ENCODE measurements at places on chromosomes 11 and 22.

DNA sequence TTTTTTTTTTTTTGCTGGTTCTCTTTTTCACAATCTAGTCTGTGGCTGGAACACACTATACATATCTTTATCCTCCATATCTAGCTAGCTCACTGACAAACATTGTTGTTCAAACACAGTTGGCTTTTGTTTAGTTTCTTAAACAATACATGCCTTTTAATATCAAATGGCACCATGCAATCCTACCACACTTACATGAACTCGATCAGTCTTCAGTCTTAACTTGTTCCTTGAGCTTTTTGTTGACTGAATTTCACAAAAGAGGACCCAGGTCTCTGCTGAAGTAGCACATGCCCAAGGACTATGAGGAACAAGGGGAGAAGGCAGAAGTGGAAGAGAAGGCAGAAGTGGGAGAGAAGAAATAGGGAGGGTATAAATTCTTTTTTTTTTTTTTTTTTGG lies 25.5 kb downstream of the TMEM123 start:
- DNase-seq, result no peak

DNA sequence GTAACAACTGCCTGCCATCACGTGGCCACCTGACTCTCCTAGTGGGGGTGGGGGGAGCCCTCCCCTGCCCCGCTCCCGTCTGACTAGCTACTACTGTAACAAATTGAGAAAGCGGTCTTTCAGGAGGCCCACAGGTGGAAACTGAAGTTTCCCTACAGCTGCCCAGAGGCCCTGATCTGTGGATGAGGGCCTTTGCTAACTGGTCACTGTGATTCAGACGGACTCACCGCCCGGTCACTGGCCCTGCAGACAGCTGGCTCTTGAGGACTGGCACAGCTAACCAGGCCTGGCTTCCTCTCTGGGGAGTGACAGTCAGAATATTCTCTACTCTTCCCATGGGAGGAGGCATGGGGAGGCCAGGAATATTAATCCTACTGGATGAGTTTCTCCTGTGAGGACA lies 116.8 kb downstream of the ARHGAP8 start:
- no peak for DNase-seq

- DNase-seq, result no peak
These were observed 14.8 kb downstream of the OR51E2 start for GRCh38 chr11:4682623-4683419.

- DNase-seq, result no peak
These were observed 14.0 kb upstream of the NECTIN1 start for GRCh38 chr11:119743006-119743405.

GRCh38 chr22:23183061-23183698 lies 2.9 kb downstream of the BCR start:
- peak; percentile 16 for DNase-seq

- no peak for DNase-seq
These were observed 18.6 kb downstream of the FXYD6 start for GRCh38 chr11:117857734-117858414.

GRCh38 chr11:19076744-19077589 lies 16.4 kb upstream of the MRGPRX2 start:
- DNase-seq, result peak; percentile 64

- DNase-seq, result no peak
These were observed 35.2 kb downstream of the SGSM1 start for GRCh38 chr22:24841261-24841660.

DNA sequence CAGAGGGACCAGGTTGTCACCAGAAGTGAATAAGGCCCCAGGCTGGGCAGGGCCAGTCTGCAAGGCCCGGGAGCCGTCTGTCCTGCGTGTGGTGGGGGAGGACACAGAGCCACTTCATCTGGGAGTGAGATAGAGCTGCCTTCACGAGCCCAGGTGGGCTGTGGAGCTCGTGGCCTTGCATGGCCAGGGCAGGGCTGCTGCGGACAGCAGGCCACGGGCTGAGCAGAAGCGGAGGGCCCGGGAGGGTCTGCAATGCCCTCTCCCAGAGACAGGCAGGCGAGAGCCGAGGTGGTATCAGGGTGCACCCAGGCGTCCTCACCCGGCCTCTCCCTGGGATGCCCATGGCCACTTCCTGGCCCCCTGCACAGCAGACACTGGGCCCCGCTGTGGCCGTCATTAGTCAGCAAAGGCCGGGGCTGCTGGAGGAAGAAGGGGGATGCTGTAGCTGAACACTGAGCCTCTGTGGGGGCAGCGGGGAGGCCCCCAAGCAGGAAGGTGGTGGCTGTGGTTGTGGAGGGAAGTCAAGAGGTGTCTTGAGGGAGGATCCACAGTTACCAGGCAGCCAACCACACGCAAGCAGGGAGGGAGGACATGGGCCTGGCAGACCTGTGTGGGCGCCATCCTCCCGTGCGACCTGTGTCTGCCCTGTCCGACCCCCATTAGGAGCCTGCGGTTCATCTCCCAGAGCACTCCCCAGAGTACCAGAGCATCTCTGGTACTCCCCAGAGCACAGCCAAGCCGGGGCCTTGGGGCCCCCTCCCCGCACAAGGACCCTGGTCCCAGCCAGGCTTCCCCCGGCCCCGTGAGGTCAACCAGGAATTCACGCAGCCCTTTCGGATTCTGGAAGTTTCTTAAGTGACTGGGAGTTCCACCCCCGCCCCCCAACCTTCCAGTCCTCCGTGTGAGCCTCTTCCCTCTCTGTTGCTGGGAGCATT lies 1109.5 kb downstream of the BRD1 start:
- no peak for DNase-seq

DNA sequence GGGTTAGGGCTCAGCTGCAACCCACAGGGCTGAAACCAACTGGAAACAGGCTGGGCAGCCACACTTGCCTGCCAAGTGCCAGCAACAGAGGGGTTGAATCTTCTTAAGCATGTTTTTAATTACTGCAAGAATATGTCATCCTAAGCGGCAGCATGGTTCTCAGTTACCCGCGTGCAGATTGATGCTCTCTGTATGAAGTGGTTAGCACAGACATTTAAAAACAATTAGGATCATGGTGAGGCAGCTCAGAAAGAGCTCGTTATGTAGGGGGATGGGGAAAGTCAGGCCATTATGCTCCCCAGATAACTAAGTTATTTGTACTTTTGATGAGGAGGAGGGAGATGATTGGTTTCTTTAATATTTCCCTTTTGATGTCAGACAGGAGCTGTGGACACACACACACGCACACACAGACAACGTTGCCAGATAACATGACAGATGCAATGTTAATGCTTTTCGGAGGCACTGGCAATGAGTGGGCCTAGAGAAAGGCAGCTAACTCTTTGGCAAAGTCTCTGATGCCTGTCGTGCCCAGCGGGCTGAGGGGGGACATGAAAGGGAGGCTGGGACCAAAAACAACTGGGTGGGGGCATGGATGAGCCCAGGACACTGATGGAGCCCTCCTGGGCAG lies 389.7 kb downstream of the NXPE2 start:
- no peak for DNase-seq

- DNase-seq, result no peak
These were observed 41.8 kb downstream of the TMPRSS5 start for GRCh38 chr11:113664069-113664980.

- peak; percentile 2 for DNase-seq
These were observed 11.3 kb downstream of the C11orf21 start for GRCh38 chr11:2290351-2290841.

- no peak for DNase-seq
These were observed 54.8 kb upstream of the FDX1 start for GRCh38 chr11:110374921-110375320.

DNA sequence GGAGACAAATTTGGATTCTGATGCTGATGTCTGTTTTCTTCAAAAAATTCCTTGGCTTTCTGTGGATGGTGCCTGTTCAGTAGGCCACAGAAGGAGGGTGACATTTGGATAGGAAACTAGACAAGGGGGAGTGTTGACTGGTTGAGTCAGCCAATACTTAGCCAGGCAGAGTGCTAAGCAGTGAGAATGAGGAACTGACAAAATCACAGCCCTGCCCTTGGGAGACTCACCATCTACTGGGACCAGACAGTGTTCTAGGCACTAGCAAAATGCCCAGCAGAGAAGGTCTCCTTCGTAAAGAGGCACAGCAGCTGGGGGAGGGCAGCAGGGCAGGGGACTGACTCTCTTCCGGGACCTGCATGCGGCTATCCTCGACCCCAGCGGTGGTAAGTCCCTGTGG lies 190.2 kb downstream of the DSCAML1 start:
- DNase-seq, result no peak

GRCh38 chr11:133168016-133168415 lies 364.3 kb downstream of the OPCML start:
- no peak for DNase-seq

- DNase-seq, result no peak
These were observed 36.3 kb downstream of the CD82 start for GRCh38 chr11:44601471-44602370.

- DNase-seq, result no peak
These were observed 79.1 kb downstream of the GUCY1A2 start for GRCh38 chr11:106939157-106939556.

DNA sequence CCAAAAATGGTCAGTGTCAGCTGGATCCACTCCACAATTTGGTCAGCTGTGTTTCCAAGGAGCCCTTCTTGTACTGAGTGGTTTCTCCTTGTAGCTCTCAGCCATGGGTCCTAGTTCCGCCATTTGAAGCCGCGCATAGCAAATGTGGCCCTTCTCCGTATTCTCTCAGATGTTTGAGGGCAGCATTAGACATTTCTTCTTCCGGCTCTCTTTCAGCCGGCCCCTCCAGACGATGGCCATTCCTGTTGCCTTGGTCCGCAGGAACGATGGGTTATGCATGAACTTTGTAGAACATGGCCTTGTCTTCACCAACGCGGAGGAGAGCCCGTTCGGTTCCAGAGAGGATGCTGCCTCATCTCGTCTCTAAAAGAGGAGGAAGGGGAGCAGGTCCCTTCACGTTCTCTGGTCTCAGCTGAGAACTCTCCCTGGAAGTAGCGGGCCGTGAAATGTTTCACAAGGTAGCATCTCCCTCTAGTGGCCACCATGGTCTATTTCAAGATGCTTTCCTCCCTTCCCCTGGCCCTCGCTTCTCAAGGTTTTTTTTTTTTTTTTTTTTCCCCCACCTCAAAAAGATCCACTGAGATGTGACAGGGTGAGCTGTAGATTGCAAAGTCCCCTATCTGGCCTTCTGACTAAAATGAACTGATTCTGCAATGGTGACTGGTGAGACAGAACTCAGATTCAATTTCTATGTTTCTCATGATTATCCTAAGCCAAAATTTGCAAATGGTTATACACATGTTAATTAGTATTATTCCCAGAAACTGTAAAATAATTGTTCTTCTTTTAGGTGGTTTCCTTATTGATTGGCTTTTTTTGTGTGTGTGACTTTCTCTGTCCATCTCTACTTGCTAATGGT lies 19.8 kb upstream of the PLET1 start:
- peak; percentile 83 for DNase-seq

DNA sequence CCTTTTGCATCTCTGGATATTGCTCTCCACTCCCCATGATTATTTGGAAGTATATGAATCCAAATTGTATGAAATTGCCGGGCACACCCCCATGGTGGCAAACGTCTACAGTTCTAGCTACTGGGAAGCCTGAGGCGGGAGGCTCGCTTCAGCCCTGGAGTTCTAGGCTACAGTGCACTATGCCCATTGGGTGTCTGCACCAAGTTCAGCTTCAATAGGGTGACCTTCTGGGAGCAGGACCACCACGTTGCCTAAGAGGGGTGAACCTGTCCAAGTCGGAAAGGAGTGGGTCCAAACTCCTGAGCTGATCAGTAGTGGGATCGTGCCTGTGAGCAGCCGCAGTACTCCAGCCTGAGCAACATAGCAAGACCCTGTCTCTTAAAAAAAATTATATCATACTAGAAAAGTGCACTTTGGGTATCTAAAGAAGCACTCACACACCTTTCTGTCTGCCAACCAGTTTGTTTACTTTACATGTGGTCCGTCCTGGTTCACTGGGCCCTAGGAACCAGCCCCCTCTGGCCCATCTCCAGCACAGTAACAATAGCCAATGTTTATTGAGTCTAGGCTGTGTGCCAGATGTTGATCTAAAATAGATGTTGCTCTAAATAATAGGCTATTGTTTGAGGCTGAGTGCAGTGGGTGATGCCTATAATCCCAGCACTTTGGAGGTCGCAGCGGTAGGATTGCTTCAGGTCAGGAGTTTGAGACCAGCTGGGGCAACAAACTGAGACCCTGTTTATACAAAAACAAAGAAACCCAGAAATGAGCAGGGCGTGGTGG lies 16.4 kb upstream of the KAT5 start:
- no peak for DNase-seq

- DNase-seq, result no peak
These were observed 6.2 kb upstream of the FAM83F start for GRCh38 chr22:39988386-39989114.

- DNase-seq, result no peak
These were observed 64.7 kb downstream of the SLC1A2 start for GRCh38 chr11:35354644-35355043.

DNA sequence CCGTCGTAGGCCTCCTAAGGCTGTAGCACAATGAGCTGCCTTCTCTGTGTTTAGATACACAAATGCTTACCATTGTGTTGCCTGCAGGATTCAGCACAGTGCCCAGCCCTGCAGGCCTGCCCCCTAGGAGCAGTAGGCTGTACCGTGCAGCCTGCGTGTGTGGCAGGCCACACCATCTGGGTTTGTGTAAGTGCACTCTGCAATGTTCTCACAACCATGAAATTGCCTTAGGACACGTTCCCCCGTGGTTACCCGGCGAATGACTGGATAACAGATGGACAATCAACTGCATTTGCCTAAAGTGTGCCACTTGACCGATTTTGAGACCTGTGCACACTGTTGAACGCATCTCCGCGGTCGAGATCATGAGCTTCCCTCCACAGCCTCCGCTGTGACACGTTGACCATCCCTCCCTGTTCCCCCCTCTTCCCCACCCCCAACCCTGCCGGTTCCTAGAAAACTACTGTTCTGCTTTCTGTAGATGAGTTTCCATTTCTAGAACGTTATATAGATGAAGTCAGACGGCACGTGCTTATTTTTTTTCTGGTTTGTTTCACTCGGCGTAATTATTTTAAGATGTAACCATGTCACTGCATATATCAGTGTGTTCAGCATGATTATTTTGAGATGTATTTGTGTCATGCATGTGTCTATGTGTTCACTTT lies 22.2 kb upstream of the CTSD start:
- DNase-seq, result no peak

DNA sequence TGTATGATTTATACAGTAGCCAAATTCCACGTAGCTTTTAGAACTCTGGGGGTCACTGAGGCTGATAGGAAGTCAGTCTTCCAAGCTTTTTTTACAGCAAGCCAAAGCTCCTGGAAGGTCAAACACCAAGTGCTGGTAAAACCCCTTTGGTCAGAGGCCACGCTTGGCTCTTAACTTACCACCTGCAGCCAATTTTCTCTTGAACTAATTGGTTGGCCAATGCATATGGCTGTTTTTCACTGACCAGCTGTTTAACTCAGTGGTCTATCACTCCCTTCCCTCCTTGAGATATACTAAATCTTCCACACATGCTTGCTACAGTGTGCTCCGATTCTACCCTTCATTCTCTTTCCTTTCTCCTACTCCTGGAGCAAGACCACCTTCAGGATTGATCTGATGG lies 116.0 kb downstream of the FAR1 start:
- no peak for DNase-seq

GRCh38 chr11:69352715-69353319 lies 58.9 kb downstream of the MYEOV start:
- no peak for DNase-seq
